ENCODE measurements at places on chromosomes 11 and 22. TPM values are rescaled to one million over a fixed set of nuclear protein-coding genes. Genes with fewer than 3 reads are reported as not detected.
A peak's percentile ranks its signal among the peaks of the same experiment; 100 is the strongest.

OR5AK2 gene
- not detected for total RNA-seq

- no peaks in the 10 kb centered on the region for H3K36me3 ChIP-seq
- no peak overlapping the region for H3K27ac ChIP-seq
- DNase-seq = no peak
- no peaks in the 10 kb centered on the region for H3K4me1 ChIP-seq
- H3K4me3 ChIP-seq = no peak overlapping the region
- H3K27me3 ChIP-seq = no peaks in the 10 kb centered on the region
Measured at GRCh38 chr11:80727315-80727714, 1286.5 kb upstream of the TENM4 start.

DNA sequence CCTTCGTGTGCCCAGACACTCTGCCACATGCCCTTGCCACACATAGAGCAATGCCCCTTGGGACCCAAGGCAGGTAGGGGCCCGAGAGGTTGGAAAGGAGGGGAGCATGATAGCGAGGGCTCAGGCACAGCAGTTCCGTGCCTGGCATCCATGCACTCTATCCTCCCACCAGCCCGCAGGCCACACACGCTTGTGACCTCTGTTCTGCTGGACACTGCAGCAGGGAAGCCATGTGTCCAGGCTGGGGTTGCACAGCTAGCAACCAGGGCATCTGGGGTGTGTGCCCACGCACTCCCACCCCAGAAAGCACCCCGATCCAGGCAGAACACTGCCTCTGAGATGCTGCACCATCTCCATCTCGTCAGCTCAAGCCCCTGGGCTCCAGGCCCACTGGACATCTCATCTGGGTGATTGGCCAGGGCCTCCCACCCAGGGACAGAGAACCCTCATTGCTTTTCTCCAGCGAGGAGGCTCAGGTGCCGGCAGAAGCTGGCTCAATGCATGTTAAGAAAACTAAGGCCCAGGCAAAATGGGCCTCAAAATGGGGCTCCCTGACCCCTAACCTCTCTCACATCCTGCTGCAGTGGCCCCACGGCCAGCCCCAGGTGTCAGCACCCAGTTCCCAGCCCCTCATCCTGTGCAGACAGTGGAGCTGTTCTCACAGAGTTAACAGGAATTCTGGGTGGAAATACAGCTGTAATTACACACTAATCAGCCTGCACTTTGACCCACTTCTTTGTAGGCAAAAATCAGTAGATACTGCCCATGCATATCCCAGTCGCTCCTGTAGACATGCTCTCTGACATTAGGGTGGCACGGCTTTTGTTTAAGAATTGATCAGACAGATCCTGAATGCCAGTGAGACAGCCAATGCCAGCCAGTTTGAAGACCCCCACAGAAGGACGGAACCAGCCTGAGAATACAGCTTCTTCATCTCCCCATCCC lies 173.9 kb upstream of the B3GAT1 start:
- H3K4me3 ChIP-seq = no peak overlapping the region
- no peak for DNase-seq
- peaks cover 19% of the 10 kb centered on the region for H3K4me1 ChIP-seq
- no peaks in the 10 kb centered on the region for H3K36me3 ChIP-seq

GRCh38 chr11:129905402-129905801 lies 10.0 kb upstream of the NFRKB start:
- H3K4me3 ChIP-seq = no peak overlapping the region
- no peaks in the 10 kb centered on the region for H3K4me1 ChIP-seq
- H3K27ac ChIP-seq = no peak overlapping the region
- no peaks in the 10 kb centered on the region for H3K27me3 ChIP-seq
- peaks cover 18% of the 10 kb centered on the region for H3K36me3 ChIP-seq

GRCh38 chr22:38453996-38454352 lies 1.0 kb downstream of the KCNJ4 start:
- H3K36me3 ChIP-seq = no peaks in the 10 kb centered on the region
- H3K27ac ChIP-seq = no peak overlapping the region
- H3K4me1 ChIP-seq = peaks cover 20% of the 10 kb centered on the region
- DNase-seq = no peak
- H3K4me3 ChIP-seq = peak overlapping the region; percentile 74
- H3K27me3 ChIP-seq = peaks cover 63% of the 10 kb centered on the region

DNA sequence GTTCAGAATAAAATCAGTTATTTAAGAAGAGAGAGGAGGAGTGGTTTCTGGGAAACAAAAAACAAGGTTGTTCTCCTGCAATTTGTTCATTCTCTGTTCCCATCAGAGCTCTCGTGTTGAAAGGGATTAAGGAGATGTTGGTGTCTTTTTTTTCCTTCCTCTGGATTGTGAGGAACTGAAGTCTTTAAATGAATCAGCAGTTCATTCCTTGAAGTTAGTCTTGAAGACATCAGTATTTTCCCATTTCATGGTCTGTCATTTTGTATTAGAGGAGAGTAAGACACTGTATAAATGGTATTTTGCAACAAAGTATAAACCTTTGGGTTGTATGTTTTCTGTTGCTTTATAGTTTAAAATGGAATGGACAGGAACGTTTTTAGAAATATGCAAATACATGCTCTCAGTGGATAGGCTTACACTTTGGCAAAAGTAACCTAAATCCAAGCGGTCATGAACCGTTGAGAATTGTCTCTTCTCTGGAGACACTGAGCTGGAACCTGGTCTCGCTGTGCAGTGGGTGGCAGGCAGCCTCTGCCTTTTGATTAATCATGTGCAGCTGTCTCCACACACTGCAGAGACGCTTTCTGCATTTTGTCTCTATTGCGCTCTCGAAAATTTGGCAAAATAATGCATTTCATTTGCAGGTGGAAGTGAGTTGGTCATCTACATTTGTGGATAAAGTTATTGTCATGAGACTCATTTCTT lies 33.0 kb downstream of the SAMM50 start:
- peaks cover 4% of the 10 kb centered on the region for H3K36me3 ChIP-seq
- no peak overlapping the region for H3K4me3 ChIP-seq
- H3K27ac ChIP-seq = no peak overlapping the region
- DNase-seq = no peak

DNA sequence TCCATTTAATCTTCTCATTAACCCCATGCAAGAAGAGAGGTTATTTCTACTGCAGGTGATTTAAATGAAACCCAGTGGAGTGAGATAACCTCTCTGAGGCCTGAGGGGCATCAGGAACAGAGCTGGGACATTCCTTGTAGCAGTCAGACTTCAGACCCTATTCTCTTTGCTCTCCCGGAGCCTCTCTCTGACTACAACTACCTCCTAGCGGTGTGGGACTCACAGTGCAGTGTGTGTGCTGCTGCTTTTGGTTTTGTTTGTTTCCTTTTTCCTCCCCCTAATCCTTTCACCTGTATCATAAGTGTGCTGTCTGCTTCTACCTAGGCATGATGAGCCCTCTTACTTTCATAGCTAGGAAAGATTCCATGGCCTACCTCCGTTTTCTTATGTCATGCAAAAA lies 769.6 kb downstream of the NTM start:
- H3K4me3 ChIP-seq = no peak overlapping the region
- H3K36me3 ChIP-seq = no peaks in the 10 kb centered on the region
- H3K27ac ChIP-seq = no peak overlapping the region
- no peak for DNase-seq
- no peaks in the 10 kb centered on the region for H3K4me1 ChIP-seq
- H3K27me3 ChIP-seq = no peaks in the 10 kb centered on the region
